HL-60 (cell line): ENCODE measurements at places on chromosomes 13 and 19.

DNA sequence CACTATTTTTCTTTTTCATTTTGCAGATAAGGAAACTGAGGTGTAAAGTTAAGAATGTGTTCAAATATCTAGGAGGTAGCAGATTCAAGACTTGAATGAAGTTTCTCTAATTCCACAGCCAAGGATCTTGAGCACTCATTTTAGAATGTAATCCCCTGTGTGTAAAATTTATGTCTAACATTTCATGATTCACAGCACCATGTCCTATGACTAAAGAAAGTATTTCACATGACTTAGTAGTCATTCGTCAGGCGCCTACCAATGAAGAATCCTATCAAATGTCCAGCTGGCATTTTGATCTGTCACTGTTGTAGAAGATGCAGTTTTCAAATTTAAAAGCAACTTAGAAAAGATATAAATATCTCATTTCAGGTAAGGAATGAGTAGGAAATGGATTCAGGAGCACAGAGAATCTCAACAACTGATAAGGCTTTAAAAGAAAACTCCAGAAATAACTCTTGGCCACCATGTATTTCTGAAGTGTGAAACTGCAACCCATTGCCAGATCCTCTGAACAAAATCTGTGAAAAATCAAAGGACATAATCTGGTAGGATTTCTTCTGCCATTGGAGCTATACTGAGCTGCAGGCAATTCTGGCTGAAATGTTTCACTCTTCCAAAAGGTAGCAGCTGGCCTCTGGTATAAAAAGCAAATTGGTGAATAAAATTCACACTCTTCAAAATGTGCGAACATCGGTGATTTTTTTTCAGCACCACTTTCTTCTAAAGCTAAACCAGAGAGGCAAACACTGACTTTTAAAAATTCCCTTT is 92.2 kb downstream of the DCLK1 start:
- no peak for DNase-seq

DNA sequence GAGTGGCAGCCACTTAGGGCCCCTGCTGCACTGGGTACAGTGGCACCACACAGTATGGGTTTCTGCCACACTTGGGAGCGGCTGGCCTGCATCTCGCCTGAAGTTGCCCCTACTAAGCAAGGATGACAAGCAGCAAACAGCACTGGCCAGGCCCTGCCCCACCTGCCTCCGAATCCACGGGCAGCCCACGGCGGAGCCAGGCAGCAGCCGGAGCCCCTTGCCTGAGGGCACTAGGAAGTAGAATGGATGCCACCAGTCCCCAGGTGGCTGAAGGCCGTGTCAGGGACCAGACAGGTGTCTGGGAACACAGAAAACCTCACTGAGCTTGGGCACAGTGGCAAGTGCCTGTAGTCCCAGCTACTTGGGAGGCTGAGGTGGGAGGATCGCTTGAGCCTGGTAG is 19.4 kb downstream of the MLLT1 start:
- no peak for DNase-seq

DNA sequence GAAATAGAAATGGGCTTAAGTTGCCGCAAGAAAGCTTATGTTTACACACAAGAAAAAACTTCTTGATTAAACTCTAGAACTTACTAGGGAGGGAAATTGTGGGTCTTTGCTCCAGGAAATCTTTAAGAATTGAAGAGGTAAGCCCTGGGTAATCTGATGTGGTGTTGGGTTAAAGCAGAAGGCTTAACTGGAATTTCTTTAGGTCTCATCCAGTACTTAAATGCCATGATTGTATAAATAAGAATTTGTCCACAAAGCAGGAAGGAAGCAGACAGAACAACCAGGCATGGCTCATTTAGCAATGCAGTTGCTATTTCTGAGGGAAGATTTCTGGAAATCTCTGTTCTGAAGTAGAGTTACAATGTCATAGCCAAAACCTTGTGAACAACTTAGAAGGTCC is 360.4 kb downstream of the KLF5 start:
- DNase-seq, result no peak

- peak; percentile 31 for DNase-seq
Observed at GRCh38 chr13:20960663-20961309, 58.2 kb upstream of the XPO4 start.

DNA sequence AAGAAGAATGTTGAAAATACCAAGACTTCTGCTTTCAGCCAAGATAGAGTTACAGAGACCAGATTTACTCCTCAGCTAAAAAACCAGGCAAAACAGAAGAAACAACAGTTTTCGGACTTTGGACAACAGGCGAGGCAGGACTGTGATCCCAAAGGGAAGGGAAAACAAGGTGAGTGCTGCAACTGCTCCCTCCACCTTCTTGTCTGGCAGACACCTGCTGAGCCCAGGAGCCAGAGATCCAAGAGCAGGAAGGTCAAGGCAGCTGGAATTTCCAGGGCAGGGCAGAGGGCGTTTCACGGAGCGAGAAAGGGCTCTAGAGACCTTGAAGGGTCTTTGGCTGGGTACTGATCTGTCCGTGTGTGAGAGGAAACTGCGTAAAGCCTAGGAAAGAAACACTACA is 32.9 kb upstream of the SLC7A9 start:
- no peak for DNase-seq

DNA sequence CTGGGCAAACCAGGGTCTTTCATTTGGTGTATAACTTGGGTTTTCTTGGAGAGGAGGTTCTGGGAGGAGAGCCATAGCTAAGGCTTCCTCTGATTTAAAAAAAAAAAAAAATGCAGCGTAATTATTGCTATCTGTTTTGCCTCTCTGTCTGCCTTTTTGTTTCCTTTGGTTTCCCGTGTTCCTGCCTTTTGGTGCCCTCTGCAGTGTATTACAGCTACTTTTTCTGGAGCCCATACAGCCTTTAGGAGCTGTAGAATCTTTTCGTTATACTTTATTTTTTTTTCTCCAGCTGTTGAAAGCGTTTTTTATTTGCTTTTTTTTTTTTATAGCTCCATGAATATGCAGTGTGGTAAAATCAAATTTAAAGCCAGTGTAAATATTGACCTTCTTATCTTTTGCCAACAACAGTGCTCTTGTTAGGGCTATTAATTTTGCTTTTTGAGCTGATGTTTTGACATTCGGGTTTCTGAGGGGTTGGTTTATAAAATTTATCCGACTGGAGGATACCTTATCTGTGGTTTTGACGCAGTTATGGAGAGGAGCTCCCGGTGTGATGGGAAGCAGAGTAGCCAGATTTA is 38.1 kb downstream of the ZNF493 start:
- DNase-seq, result no peak
